T-helper 1 cell (primary cell): ENCODE measurements at places on chromosomes 7 and 10.

- DNase-seq, result no peak
Observed at GRCh38 chr7:90709501-90710465, 113.7 kb downstream of the CDK14 start.

GRCh38 chr7:130379921-130380860, at the start of gene CPA1:
TSS of gene CPA1 (plus strand) at chr7:130380494. CDS start at chr7:130380521, 27 bp downstream.
- no peak for DNase-seq

DNA sequence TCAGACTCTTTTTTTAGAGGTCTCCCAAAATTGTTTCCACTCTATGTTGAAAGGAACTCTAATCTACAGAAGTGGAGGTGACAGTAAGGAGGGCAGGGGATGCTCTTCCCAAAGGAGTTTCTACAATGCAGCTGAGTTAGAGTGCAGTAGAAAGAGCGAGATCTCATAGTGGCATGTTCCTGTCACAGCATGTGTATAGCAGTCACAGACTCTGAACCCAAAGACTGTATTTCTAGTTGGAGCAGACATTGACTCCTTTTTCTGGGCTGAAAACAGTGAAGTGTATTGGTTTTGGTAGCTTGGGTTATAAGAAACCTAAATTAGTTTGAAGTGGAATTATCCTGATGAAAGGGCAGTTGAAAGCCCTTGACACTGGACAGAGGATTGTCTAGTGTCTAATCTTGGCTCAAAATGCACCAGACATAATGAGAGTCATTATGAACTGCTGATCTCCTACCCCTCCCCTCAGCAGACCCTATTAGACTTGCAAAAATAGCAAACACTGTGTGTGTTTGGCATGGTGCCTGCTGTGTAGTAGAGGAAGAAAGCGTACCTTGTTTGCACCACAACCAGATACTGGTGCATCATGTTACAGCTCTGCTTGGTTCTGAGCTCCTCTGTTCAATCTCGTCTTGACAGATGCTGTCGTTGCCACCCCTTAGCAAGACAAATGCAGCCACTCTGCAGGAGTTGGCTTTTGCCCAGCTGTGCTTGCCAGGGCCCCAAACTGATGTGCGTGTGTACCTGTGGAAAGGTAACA, 336.0 kb downstream of the AUTS2 start:
- DNase-seq, result no peak

- DNase-seq, result no peak
Observed at GRCh38 chr10:60138842-60139241, 232.5 kb upstream of the CCDC6 start.

- DNase-seq, result no peak
Observed at GRCh38 chr10:44881649-44882048, 29.5 kb upstream of the TMEM72 start.
